ENCODE measurements at places on chromosomes 16 and 17.

GRCh38 chr16:86095906-86096485 is 197.0 kb downstream of the IRF8 start:
- no peak for DNase-seq

DNA sequence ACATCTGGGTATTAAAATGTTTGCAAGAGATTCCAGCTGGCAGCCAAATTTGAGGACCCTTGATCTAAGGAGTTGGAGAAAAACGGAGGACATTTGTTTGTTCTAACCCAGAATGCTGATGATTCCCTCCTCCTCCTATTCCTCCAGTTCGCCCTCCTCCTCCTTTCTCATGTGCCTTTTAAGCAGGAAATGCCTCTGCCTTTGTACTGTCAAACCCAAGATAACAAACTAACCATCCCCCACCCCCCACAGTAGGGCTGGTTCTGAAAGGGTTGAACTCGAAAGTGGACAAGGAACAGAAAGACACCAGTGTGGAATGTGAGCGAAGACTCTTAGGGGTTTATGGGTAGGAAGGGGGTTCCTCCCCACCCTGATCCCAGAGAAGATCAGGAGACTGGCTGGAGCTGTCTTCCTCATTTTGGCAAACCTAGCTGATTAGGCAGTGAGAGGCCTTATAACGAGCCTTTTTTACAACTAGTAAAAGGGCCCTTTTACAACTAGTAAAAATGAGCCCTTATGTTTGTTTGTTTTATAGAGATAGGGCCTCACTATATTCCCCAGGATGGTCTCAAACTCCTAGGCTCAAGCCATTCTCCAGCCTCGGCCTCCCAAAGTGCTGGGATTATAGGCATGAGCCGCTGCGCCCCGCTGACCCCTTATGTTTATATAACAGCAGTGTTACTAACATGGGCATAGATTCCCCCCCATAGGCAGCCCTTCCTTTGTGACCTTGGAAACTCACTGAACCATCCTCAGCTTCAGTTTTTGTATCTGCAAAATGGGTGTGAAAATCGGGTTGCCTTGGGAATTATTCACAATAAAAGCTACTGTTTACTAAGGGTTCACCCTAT is 975 bp downstream of the CHD9 start:
- DNase-seq = no peak

DNA sequence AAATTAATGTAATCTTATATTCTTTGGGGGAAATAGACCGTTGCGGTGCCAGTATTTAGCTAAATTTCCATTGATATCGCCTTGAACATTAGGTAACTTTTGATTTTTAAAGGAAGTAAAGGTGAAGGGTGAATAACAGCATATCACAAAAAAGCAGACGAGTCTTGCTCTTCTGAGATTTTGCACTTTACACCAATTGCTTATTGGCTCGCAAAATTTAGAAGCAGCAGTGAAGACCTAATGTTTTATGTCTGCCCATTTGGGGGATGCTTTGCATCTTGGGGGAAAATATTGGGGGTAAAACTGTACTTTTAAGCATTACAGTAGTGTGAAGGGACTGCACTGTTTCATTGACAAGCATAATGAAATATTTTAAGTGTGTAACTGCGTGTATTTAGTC is 934 bp downstream of the MAP2K6 start:
- DNase-seq = no peak

GRCh38 chr16:50152351-50152806 is 727 bp upstream of the TENT4B start:
- DNase-seq = no peak

Measured in caudate nucleus (tissue), 63 donors.